Suppressor macrophage treated with lipopolysaccharide for 4 hours (primary cell): ENCODE measurements at places on chromosomes 1 and 21.

DNA sequence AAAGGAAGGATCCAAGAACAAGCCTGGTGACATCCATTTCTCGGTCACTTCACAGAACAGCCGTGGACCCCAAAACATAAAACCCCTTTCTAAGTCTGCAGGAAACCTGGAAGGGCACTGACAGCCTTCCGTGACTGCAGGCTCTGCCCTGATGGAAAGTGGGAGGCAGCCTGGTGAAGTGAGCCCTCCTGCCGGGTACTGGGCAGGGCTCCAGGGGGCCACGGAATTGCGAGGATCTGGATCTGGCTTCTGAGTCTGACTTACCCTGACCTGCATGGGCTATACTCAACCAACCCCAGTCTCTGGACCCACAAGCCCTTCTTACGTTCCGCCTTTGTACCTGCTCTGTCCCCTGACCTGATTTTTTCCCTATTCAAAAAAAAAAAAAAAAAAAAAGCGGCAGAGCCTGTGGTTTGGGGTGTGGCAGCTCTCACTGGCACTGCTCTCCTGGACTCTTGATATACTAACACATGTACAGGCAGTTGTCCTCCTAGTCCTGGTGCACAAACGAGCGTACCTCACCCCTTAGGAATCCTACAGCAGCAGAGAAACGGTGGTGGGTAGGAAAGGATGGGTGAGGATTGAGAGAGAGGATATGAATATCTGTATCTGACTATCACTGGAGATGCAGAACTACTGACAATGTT, 82.9 kb downstream of the BEND5 start:
- no peak for DNase-seq

DNA sequence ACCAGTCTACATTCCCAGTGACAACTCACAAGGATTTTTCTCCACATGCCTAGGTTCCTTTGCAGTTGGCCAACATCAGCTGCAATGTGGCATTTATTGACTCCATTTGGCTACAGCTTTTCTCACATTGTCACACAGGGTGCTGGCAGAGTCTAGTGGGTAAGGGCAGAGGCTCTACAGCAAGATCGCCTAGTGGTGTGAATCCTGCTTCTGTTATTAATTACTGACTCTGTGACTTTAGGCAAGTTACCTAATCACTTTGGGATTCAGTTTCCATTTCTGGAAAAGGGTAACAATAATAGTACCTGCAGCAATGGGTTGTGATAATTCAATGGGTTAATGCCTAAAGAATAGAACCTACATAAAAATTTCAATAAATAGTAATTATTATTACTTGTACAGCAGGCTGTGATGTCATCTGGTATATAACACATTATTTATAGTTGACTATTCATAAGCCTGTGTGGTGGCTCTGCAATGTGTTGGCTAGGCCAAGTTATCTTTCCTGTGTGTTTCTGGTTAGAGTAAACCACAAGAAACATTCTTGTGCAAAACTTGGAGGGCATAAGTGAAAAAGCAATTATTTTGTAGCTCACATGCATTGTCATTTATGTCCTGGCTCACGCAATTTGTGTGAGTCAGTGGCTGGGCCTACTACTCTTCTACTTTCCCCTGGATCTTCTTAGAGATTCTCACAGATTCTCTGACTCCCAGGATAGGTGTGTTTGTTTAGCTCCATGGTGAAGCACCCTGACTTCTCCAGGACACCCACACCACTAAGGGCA, 59.5 kb downstream of the PTGS2 start:
- peak; percentile 90 for DNase-seq

- DNase-seq, result no peak
These were observed 19.3 kb upstream of the PTAFR start for GRCh38 chr1:28195780-28196179.

DNA sequence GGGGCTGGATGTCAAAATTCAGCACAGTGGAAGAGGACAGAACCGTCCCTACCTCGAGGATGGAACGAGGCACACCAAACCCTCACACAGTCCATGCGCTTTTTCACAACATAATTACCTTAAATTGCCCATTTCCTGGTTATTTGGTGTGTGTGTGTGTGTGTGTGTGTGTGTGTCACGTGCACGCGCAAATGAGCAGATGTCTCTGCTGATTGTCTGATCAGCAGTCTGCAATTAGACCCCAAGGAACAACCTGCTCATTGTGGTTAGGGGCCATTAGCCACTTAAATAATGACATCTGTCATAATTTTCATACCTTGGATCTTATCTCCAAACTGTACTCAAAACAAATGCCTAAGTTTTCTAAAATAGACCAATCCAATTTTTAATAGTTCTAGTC, 23.2 kb downstream of the AVPR1B start:
- DNase-seq, result no peak

- no peak for DNase-seq
These were observed 2.8 kb downstream of the DYRK1A start for GRCh38 chr21:37369307-37369854.

- no peak for DNase-seq
These were observed 13.8 kb downstream of the UQCRH start for GRCh38 chr1:46317323-46317722.

- peak; percentile 82 for DNase-seq
These were observed 32.2 kb upstream of the EPB41 start for GRCh38 chr1:28882009-28882628.

GRCh38 chr1:62117018-62117750, 77.5 kb upstream of the L1TD1 start:
- DNase-seq, result no peak

GRCh38 chr1:8517661-8518489, 200.0 kb downstream of the SLC45A1 start:
- no peak for DNase-seq

GRCh38 chr1:154431586-154432373, 26.6 kb downstream of the IL6R start:
- peak; percentile 98 for DNase-seq

GRCh38 chr1:176517484-176517883, 54.5 kb downstream of the PAPPA2 start:
- no peak for DNase-seq

DNA sequence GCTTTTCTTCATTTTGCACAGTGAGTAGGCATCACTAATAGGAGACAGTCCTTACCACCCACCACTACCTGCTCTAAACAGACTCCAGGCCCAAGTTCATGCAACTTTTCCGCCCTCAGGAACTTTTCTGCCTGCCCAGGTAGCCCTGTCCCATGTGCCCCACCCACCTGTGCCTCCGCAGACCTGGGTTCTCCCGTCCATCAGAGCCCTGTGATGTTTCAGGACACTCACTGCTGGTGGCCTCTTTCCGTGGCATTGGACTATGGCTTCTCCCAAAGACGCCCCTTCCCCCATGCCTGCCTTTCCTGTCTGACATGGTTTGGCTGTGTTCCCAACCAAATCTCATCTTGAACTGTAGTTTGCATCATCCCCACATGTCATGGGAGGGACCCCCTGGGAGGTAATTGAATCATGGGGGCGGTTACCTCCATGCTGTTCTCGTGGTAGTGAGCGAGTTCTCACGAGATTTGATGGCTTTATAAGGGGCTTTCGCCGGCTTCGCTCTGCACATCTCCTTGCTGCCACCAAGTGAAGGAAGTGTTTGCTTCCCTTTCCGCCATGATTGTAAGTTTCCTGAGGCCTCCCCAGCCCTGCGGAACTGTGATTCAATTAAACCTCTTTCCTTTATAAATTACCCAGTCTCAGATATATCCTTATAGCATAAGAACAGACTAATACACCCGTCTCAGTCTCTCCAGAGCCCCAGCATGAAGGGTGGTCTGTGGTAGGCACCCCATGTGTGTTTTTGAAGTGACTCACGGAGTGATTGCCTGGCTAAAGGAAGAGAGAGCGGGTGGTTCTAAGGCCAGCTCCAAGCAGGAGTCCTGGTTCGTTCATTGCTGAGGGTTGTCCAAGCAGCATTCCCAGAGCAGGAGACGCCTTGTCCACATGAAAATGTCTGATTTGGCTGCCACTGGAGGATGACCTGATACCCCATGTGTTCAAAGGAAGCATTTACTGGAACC, 86.0 kb upstream of the ZBTB40 start:
- no peak for DNase-seq

DNA sequence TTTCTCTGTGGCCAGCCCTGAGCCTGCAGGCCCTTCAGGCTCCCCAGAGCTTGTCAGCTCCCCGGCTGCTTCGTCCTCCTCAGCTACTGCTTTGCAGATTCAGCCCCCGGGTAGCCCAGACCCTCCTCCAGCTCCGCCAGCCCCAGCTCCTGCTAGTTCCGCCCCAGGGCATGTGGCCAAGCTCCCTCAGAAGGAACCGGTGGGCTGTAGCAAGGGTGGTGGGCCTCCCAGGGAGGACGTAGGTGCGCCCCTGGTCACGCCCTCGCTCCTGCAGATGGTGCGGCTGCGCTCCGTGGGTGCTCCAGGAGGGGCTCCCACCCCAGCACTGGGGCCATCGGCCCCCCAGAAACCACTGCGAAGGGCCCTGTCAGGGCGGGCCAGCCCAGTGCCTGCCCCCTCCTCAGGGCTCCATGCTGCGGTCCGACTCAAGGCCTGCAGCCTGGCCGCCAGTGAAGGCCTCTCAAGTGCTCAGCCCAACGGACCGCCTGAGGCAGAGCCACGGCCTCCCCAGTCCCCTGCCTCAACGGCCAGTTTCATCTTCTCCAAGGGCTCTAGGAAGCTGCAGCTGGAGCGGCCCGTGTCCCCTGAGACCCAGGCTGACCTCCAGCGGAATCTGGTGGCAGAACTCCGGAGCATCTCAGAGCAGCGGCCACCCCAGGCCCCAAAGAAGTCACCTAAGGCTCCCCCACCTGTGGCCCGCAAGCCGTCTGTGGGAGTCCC, 45.4 kb downstream of the YARS1 start:
- no peak for DNase-seq

GRCh38 chr1:51910221-51911000, 31.9 kb upstream of the NRDC start:
- no peak for DNase-seq

- DNase-seq, result peak; percentile 84
These were observed 247.3 kb downstream of the LTN1 start for GRCh38 chr21:28745131-28746016.
